ENCODE measurements at places on chromosomes 6 and 20.

- peak; percentile 16 for DNase-seq
Observed at GRCh38 chr6:4774715-4775493, 1.3 kb upstream of the CDYL start.

DNA sequence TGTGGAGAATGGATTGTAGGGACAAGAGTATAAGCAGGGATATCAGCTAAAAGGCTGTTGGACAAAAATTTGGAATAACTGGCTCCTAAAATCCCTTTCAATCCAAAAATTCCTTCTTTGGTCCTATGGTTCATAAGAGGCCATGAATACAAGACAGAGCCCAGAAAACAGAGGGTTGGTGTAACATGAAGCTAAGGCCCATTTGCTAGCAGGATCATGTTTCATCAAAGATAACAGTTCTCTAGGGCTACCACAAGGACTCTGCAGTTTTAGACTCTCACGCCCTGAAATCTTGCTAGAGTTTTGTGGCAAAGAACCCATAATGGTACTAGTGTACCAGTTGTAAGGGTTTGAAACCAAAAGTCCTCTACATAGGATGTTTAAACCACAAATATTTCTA is 327.8 kb upstream of the TBX18 start:
- DNase-seq: no peak

DNA sequence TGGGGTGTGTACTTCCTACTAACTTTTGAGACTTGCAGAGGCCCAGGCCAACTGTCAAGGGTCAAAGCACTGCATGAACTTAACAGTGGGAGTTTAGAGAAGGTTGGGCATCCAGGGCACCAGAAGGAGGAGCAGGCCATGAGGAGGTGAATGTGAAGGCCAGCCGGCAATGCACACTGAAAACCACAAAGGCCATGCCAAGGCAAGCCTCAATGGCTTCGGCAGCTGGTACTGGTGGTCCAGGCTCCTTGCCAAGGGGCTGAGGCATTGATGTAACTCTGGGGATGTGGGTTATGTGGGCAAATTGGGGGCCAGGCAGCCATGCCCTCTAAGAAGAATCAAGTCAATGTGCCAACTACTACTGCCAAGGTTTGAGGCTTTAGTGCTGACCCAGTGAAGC is 222.4 kb downstream of the UNC5CL start:
- DNase-seq: no peak

DNA sequence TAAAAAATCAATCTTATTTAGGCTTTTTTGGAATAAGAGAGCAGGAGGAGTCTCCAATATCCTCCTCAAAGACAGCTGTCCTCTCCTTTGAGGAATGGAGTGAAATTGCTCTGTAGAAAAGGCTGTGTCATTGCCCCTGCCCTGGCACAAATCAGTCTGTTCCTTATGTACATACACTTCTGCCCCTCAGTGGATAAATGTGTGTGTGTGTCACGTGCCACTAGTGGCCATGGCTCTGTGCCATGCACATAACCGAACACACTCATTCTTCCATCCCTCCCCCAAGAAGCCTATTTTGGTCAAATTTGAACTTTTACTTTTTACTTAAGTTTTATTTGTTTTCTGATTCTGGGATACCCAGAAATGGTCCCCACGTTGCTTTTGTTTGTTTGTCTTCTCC is 49.2 kb downstream of the ANKS1A start:
- no peak for DNase-seq

GRCh38 chr6:19803331-19804204 is 33.6 kb upstream of the ID4 start:
- no peak for DNase-seq

- no peak for DNase-seq
Observed at GRCh38 chr20:35277127-35277526, 795 bp downstream of the MMP24OS start.

GRCh38 chr6:117477988-117478852 is 4.3 kb upstream of the DCBLD1 start:
- no peak for DNase-seq
